ENCODE measurements at places on chromosomes 7 and 10.

GRCh38 chr7:44104860-44105771 lies 971 bp downstream of the AEBP1 start:
- no peak for DNase-seq

DNA sequence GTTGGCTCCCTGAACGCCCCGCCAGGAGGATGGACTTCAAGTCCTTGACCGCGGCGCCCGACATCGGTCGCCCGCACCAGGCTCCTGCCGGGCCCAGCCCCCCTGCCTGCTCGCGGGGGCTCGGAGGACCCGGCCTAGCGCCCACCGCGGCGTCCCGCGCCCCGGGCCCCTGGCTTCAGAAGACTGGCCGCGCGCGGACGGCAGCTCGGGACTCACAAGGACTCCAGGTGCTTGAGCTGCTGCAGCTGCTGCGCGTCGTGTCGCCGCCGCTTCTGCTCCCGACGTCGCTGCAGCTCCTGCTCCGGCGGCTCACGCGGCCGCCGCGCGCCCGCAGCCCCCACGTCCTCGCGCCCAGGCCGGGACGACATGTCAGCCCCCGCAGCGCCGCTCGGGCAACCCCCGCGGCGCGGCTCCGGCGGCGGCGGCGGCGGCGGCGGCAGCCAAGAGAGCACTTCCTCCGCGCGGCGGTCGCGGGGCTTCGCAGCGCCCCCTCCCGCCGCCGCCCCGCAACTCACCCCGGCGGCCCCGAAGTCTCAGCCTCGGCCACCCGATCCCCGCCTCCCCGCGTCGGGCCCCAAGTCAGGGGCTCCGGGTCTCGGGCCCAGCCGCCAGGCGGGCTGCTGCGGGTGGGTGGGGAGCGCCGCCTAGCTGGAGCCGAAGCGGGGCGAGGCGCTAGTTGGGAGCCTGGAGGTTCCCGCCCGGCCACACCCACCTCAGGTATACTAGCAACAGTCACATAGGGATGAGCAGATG lies at the start of gene RP9:
RP9 (minus strand) TSS at position 400 of the 753 bp plus-strand sequence; CDS start at position 368, 32 bp downstream.
- peak; percentile 69 for DNase-seq

GRCh38 chr7:127678947-127679346 lies 27.0 kb downstream of the SND1 start:
- no peak for DNase-seq

GRCh38 chr10:131363416-131363815 lies 51.9 kb upstream of the TCERG1L start:
- no peak for DNase-seq

DNA sequence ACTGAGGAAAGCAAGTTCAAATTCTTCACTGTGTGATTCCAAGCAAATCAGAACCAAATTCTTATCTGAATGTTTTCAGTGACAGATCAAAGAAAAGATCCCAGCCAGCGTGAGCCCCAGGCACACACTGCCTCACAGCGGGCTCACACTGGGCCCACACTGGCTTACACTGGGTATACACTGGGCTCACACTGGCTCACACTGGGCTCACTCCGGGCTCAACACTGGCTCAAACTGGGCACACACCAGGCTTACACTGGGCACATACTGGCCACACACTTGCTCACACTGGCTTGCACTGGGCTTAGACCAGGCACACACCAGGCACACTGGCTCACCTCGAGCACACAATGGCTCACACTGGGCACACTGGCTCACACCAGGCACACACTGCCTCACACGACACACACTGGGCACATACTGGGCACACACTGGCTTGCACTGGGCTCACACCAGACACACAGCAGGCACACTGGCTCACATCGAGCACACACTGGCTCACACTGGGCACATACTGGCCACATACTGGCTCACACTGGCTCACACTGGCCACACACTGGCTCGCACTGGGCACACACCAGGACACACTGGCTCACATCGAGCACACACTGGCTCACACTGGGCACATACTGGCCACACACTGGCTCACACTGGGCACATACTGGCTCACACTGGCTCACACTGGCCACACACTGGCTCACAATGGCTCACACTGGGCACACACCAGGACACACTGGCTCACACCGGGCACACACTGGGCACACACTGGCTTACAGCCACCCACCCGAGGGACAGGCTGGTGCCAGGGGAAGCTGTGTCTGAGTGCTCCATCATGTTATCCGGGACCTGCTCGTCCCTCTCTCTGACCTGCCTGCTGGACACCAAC lies 156.3 kb downstream of the PTPRN2 start:
- no peak for DNase-seq

GRCh38 chr10:117740691-117741222 lies 198.2 kb downstream of the EMX2 start:
- DNase-seq = no peak

DNA sequence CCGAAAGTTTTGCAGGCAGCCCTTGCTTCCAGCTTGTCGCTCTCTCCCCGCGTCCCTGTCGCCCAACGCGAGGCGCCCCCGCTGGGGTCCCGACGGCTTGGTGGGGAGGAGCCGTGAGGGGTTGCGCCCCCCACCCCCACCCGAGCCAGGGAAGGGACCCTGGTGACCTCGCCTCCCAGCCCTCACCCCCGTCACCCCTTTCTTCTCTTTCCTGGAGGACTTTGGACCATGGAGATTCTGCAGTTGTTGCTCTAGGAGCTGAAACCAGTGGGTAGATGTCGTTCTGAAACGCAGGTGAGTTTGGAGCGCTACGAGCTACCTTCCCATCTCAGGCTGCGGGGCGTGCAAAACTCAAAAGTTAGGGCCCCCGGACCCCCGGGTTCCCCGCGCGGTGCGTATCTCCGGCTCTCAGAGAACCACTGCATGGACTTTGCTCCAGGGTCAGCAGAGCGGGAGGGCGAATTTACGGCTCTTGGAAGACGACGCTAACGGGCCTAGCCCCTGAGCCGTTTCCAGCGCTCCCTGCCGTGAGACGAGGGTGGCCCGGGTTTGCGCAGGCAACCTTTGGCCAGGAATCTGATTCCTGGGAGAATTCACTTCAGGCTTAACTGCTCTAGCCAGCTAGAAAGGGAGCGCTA lies 684 bp upstream of the ATXN7L1 start:
- no peak for DNase-seq

DNA sequence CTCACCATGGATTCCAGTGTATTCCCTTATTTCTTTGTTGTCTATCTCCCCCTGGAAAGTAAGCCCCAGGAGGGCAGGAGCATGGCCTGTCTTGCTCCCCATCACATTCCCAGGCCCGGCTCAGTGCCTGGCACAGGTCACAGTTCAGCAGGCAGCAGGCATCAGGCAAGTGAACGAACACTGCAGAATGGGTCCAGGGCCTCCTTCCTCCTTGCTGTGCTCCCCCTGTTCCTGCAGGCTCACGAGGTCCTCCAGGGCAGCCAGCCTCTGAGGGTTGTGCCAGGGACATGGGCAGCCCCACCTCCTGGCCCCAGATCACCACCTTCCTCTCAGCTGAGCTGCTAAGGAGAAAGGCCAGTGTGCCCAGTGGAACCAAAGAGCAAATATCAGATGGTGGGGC lies 41.8 kb downstream of the PDLIM1 start:
- DNase-seq = no peak

GRCh38 chr7:50304129-50304910 lies at the start of gene IKZF1:
Gene IKZF1 (plus strand): TSS chr7:50304716. CDS start chr7:50319062, 14,346 bp downstream.
- DNase-seq = peak; percentile 84

GRCh38 chr10:129101232-129101980 lies 365.6 kb upstream of the MGMT start:
- peak; percentile 35 for DNase-seq

DNA sequence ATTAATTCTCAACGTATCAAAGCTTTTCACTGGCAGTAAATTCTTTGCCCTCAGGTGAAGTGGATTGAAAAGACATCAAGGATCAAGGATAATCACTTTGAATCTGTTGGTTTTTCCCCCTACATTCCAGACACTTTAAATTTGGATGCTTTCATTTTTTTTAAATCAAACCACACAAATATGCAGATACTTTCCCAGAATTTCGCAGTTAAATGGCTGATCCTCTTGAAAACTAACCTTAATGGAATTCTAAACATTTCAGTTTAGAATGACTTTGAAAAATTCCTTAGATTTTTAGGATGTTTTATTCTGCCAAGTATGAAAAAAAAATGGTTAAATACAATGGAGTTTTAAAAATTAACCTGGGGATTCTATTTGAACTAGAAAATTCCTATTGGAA lies 325.9 kb downstream of the GFRA1 start:
- DNase-seq = no peak

DNA sequence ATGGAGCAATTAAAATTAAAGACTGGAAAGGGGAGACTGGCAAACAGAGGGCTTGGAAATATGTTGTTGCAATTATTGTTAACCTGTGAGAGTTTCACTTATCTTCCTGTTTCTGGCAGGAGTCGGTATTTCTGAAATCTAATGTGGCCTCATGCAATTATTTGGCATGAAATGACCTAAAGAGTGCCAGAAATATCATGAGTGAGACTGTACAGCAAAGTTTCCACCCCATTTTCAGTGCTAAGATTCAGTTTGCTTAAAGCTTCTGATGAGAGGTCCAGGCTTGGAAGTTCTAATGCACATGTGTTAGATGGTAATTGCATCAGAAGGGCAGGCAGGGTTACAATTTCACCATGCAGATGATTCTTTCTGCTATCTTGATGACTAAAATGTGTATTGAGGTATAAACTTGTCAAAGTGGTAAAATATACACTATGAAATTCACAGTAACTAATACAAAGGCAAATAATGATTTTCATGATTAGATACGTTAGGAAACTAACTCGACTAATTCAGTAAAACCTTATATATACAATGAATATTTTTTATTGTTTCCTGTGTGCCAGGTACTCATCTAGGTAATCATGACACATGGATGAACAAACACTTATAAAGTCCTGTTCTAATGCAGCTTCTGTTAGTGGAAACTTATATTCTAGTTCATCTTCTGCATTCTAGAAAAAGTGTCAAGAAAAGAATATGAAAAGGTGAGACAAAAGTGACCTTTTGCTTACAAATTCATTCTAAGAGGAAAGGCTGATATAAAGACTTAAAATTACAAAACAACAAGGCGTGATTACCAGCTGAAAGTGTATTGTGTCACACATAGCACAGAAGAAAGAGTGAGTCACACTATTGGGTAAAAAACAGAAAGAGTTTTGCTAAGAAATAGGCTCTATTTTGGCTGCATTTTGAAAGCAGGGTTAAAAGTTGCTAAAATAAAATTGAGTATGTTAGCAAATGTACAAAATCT lies 533.4 kb upstream of the SEMA3D start:
- DNase-seq = no peak

DNA sequence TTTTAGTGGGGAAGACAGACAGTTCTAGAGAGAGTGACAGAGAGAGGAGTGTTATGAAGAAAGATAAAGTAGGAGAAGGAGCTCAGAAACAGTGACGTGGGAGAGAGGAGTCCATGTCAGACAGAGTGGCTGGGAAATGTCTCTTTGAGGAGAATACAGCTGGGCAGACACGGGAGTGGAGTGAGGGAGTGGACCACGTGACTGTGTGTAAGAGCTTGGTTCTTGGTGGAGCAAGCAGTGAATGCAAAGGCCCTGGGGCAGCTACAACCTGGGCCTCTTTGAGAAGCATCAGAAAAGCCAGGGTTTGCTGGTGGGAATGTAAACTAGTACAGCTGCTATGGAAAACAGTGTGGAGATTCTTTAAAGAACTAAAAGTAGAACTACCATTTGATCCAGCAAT lies 11.9 kb upstream of the PLEKHS1 start:
- DNase-seq = no peak

DNA sequence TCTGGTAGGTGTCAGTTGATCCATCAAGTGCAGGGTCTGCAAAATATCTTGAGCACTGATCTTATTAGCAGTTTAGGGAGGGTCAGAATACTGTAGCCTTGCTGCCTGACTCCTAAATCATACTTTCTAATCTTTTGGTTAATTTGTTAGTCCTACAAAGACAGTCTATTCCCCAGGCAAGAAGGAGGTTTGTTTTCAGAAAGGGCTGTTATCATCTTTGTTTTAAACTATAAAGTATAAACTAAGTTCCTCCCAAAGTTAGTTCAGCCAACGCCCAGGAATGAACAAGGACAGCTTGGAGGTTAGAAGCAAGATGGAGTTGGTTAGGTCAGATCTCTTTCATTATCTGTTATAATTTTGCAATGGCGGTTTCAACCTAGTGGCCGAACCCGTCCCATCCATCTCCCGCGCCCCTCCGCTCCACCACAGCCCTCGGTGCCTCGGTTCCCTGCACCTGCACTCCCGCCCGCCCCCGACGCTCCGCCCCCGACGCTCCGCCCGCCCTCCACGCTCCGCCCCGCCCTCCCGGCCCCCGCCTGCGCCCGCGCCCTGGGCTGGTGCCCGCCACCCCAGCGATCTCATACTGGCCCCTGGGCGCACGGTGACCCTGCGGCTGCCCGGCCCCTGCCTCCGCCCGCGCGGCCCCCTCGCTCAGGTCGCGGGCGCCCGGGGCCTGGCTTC lies at the start of gene ADCK2:
ADCK2 (plus strand) TSS at position 564 of the 681 bp plus-strand sequence. CDS start 386 bp downstream, outside the sequence.
- no peak for DNase-seq

DNA sequence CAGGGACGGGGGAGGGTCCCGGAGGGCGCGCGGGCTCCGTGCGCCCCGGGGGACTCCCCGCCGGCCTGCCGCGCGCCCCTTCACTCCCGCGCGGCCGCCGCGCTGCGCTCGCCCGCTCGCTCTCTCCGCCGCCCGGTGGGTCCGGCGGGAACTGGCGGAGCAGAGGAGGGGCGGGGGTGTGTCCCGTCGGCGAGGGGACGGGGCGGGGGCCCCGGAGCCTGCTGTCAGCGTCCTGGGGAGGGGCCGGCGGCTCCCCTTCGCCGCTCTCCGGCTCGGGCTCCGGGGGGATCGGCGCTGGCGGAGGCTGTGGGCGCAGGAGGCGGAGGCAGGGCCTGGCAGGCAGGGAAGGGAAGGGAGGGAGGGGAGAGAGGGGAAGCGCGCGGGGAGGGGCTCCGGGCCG lies at the start of gene SH3PXD2A:
SH3PXD2A (minus strand) TSS at position 153 of the 400 bp plus-strand sequence. CDS start 310 bp downstream, outside the sequence.
- DNase-seq = no peak

GRCh38 chr10:31147210-31147608 lies 115.5 kb upstream of the ZNF438 start:
- no peak for DNase-seq

GRCh38 chr7:66901941-66902843 lies 18.8 kb upstream of the TMEM248 start:
- no peak for DNase-seq

- DNase-seq = no peak
These were observed 142.1 kb upstream of the PTPRZ1 start for GRCh38 chr7:121730869-121731268.

DNA sequence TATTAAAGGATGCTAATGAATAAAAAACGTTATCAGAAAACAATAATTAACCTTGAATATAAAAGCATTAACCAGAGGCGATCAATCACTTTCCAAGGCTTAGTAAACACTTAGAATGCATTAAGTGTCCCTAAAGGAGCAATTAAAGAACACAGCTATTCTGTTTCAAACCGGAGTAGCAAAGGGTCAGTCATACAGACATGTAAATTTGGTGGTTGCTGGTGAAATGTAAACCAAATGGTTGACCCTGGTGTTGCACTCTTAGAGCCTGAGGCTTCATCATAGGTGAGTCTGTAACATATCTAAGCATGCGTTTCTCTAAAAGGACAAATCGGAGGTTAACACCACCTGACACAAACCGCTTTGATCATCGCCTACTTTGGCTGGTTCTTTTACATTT lies 1280.1 kb downstream of the TYW1 start:
- no peak for DNase-seq
